ENCODE measurements at places on chromosomes 11 and 22. TPM values are rescaled to one million over a fixed set of nuclear protein-coding genes. Genes with fewer than 3 reads are reported as not detected.

DNA sequence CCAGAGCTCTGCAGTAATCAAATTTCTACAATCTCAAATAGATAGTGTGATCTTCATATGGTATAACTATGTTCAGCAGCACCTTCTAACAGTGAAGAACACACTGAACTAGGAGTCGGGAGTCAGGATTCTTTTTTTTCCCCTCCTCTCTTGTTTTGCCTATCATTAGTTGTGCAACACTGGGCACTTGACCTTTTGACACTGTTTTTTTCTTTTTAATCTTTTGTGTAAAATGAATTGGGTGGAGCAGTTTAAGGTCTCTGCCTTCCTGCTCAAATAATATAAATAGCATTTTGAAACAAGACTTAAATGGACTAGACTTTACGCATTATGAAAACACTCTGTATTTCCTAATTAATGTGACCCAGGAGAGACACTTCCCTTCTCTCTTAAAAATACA lies 39.7 kb downstream of the CTSC start:
- no peak for DNase-seq

DNA sequence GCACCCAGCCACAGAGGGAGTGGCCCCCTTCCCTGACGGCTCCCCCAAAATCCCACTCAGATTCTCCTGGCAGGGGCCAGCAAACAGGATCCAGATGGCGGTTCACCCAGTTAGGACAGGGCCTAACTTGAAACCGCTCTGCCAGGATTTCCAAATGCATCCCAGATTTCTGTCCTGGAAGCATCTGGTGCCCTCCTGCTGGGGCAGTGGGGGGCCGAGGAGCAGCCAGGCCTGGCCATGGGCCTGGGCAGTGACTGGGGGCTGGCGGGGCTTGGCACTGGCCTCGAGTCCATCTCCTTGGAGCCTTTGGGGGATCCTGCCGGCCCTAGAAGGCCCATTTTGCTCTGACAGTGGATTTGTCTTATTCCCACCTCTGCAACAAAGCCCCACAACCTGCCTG lies 17.9 kb upstream of the EMID1 start:
- DNase-seq: no peak

Gene XRCC6
- total RNA-seq: 386 TPM

Gene TEX12
- not detected for total RNA-seq

- peak; percentile 60 for DNase-seq
These were observed 74.3 kb downstream of the MYEOV start for GRCh38 chr11:69368119-69368880.

DNA sequence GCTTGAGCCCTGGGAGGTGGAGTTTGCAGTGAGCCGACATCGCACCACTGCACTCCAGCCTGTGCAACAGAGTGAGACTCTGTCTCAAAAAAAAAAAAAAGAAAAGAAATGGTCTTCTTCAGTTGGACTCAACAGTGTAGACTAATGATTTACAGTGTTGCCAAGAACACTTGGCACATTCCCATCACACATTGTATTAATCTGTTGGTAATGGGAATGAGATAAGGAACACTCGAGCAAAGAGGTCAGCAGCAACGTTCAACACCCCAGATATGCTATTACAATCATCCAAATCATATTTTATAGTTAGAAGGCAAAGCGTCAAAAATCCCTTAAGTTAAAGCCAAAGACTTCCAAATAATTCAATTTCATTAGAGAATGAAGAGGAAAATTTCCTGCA lies 14.5 kb downstream of the CDON start:
- DNase-seq: no peak

Gene OR8K1
- not detected for total RNA-seq

- no peak for DNase-seq
These were observed 5.7 kb upstream of the MMP20 start for GRCh38 chr11:102630598-102631448.

Data from PC-9 (cell line).